Heart right ventricle (tissue), 16 donors: ENCODE measurements at places on chromosomes 2 and 18.

- no peaks in the 10 kb centered on the region for H3K4me1 ChIP-seq
- DNase-seq, result no peak
- no peaks in the 10 kb centered on the region for H3K27me3 ChIP-seq
Observed at GRCh38 chr2:7966032-7966431, 715.8 kb upstream of the ID2 start.

DNA sequence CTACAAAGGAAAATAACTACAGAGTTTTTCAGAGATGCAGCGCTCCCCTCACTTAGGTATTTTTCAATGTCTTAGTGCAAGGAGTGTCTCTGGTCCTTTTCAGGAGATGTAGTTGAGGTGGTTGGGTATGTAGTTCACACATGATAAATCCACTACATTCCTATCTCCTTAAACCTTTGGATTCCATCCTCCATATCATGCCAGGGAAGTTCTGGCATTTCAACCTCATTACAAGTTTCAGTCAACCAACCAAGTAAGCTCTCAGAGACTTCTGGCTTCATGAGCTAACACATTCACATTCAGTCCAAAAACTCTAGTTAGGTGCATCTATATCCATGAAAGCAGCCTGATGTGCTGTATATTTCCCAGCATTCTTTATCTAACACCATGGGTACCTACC, 47.3 kb downstream of the MAP3K20 start:
- no peak overlapping the region for H3K4me3 ChIP-seq
- DNase-seq, result no peak
- peaks cover 58% of the 10 kb centered on the region for H3K4me1 ChIP-seq
- no peaks in the 10 kb centered on the region for H3K36me3 ChIP-seq
- H3K27ac ChIP-seq, result no peak overlapping the region

DNA sequence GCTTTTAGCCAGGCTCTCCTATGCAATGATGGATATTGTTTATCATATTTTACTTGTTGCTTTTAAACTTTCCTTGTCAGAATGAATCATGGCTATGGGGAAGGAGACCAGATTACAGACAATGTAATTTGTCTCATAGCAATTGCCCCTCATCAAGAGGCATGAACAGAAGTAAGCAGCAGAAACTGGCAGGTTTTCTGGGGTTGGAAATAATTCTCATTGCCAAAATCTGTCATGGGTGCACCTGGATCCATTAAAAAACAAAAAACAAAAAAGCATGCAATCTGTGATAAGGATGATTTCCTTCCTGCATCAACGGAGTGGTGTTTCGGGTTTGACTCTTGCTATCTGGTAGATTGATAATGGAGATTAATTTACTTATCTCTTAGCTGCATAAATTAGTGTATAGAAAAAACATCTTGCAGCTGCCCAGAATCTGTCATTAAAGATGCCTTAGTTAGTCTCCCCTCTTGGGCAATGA, 419.6 kb downstream of the SOX11 start:
- H3K36me3 ChIP-seq, result no peaks in the 10 kb centered on the region
- H3K4me3 ChIP-seq, result no peak overlapping the region
- DNase-seq, result no peak

DNA sequence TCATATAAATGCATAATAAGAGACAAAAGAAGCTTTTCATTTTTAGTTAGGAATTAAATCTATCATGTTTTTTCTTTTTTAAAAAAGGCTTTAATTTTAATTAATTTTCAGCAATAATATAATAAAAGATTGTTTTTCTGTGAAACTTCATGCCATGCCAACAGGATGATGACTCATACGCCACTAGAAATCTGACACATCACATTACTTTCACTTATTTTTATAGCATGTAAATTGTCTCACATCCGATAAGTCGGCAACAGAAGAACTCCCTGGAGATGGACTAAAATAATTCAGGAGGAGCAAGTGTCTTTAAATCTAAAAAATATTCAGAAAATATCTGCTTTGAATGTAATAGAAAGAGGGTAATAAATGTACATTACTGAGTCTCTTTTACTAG, 1024.2 kb upstream of the ACVR2A start:
- no peaks in the 10 kb centered on the region for H3K36me3 ChIP-seq
- H3K4me1 ChIP-seq, result no peaks in the 10 kb centered on the region
- no peak overlapping the region for H3K4me3 ChIP-seq
- H3K27me3 ChIP-seq, result no peaks in the 10 kb centered on the region

GRCh38 chr2:217335341-217335966, 475.6 kb upstream of the TNP1 start:
- peaks cover 9% of the 10 kb centered on the region for H3K4me1 ChIP-seq
- H3K27ac ChIP-seq, result no peak overlapping the region
- DNase-seq, result no peak
- H3K36me3 ChIP-seq, result no peaks in the 10 kb centered on the region
- no peaks in the 10 kb centered on the region for H3K27me3 ChIP-seq

GRCh38 chr18:10685484-10685883, 159.7 kb downstream of the NAPG start:
- no peaks in the 10 kb centered on the region for H3K4me1 ChIP-seq
- H3K4me3 ChIP-seq, result no peak overlapping the region
- no peaks in the 10 kb centered on the region for H3K36me3 ChIP-seq
- no peaks in the 10 kb centered on the region for H3K27me3 ChIP-seq
- H3K27ac ChIP-seq, result no peak overlapping the region
- DNase-seq, result no peak

GRCh38 chr2:205800224-205800623, 117.9 kb downstream of the NRP2 start:
- H3K4me3 ChIP-seq, result no peak overlapping the region
- H3K4me1 ChIP-seq, result no peaks in the 10 kb centered on the region
- peaks cover 7% of the 10 kb centered on the region for H3K36me3 ChIP-seq
- no peak for DNase-seq
- no peaks in the 10 kb centered on the region for H3K27me3 ChIP-seq
- no peak overlapping the region for H3K27ac ChIP-seq

DNA sequence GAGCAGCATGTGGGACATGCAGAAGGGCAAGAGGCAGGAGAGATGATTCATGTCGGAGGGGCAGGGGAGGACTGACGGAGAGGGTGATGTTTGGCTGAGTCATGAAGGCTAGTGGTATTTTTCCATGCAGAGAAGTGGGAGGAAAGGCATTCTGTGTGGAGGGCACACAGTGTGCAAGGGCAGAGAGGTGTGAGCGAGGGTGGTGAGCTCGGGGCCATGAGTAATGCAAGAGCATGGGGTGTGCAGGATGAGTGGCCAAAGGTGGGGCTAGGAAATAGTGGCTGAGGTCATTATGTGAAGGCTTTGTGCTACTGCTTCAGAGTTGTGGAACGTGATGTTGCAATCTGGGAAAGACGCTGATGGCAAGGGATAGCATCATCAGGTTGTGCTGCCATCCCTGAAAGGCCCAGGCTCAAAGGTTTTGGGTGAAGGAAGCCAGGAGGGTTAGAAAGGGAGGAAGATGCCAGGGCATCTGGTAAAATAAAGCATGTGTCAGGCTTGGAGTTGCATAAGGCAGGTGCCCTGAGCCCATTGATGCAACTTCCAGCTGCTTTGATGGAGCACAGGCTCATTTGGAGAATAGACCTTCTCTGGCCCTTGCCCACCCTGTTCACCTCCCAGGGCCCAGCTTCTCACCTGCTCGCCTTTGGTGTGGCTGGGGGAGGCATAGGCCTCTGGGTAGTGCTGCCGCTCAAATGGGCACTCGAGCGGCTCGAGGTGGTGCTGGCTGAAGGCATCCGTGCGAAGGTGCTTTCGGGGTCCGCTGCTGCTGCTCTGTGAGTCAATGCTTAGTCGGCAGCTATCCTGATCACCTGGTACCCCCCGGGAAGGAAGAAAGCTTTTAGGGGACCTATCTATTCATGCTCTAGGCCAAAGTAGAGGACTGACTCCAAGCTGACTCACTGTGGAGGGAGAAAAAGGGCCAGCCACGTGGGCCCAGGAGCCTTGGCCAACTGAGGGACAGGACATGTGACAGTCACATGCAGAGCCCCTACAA, 37.5 kb downstream of the PAX8 start:
- no peaks in the 10 kb centered on the region for H3K36me3 ChIP-seq
- peaks cover 47% of the 10 kb centered on the region for H3K4me1 ChIP-seq
- no peak overlapping the region for H3K4me3 ChIP-seq

- no peaks in the 10 kb centered on the region for H3K27me3 ChIP-seq
- H3K27ac ChIP-seq, result no peak overlapping the region
- no peak overlapping the region for H3K4me3 ChIP-seq
- no peaks in the 10 kb centered on the region for H3K36me3 ChIP-seq
Observed at GRCh38 chr2:136178941-136179601, 61.1 kb upstream of the CXCR4 start.

DNA sequence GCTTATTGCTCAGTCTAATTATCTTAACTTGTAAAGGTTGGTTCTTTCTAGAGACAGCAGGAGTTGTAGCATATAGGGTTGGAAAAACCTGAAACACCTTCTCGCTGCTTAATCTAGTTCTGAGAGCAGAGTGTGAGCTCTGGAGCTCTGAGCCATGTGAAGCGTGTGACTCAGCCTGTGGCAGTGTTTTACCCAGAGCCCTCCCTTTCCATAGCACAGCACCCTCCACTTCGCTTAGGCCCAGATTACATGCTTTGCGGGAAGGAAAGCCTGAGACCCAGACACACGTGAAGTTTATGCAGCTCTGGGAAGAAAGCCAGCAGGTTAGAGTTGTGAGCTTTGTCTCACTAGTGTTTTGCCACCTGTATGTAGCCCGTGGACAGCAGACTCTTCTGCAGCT, 74.5 kb downstream of the INPP4A start:
- no peak overlapping the region for H3K27ac ChIP-seq
- no peaks in the 10 kb centered on the region for H3K36me3 ChIP-seq
- DNase-seq, result no peak
- peaks cover 5% of the 10 kb centered on the region for H3K4me1 ChIP-seq
- no peaks in the 10 kb centered on the region for H3K27me3 ChIP-seq

DNA sequence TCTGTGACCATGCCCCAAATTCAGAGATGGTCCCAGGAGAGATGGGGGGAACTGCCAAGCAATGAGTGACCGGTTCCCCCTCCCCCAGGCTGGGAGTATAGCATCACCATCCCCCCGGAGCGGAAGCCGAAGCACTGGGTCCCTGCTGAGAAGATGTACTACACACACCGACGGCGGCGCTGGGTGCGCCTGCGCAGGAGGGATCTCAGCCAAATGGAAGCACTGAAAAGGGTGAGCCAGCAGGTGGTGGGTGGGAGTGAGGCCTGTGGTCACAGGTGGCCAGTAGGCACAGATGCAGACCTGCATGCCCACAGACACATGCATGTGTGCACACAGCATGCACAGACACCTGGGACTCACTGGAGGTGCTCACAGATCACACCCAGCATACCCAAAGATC, 117.2 kb downstream of the DYSF start:
- peaks cover 9% of the 10 kb centered on the region for H3K36me3 ChIP-seq
- no peaks in the 10 kb centered on the region for H3K27me3 ChIP-seq
- no peak overlapping the region for H3K4me3 ChIP-seq
- no peak for DNase-seq
- H3K27ac ChIP-seq, result no peak overlapping the region
